Transverse colon (tissue), 4 donors: ENCODE measurements at places on chromosomes 1 and 21. TPM values are rescaled to one million over a fixed set of nuclear protein-coding genes. Genes with fewer than 3 reads are reported as not detected.

The DHX9 gene
- 81.6 TPM for total RNA-seq

The FNDC5 gene
- total RNA-seq: not detected

The FNDC10 gene
- total RNA-seq: 1.5 TPM

The GPR153 gene
- 15.6 TPM for total RNA-seq

The TNFAIP8L2 gene
- 5.2 TPM for total RNA-seq

The SAMD11 gene
- total RNA-seq: 26.9 TPM
